ENCODE measurements at places on chromosomes 1 and 21.

- no peak for DNase-seq
Measured at GRCh38 chr1:190949939-190950338, 472.3 kb upstream of the BRINP3 start.

DNA sequence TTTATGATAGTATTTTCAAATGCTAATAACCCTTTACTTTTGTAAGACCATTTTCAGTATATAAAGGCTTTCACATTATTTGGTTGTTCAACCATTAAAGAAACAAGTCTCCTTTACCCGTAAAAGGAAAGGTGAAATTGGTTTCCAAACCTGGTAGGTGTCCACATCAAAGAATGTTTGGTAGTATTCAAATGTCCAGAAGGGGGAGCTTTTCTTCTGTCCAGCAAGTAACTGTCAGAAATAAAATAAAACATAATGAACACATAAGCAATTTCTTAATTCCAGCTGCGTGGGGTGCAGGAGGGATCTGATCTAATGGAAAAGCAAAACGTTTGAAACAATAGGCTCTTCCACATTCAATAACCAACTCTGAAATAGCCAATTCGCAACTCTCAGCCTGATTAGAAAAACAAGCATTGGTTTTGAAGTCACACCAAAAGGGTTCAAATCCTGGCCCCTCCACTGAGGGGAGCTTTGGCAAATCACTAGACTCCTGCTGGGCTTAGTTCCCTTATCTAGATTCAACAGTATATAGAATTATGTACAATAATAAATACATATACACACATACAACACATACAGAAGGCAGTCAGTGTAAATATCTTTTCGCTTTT, 11.0 kb downstream of the YIPF1 start:
- no peak for DNase-seq

DNA sequence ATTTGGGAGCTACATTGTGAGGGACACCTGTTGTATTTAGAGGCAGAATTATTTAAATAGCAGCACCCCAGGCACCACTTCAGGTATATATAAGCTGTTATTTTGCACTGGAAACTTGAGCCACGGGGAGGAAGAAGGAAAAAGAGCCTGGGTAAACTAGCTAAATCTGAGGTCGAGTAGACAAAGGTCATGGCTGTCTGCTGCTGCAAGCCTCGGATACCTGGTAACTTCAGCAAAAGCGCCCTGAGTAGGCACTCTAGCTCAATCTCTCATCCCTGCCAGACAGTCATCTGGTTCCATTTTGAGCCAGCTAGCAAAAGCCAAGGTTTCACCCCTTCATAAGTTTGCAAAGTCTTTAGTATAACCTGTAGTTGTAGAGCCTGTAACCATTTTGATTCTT, 101.9 kb upstream of the ZNF644 start:
- DNase-seq: no peak

GRCh38 chr1:51555866-51556619, 37.0 kb upstream of the EPS15 start:
- DNase-seq: no peak

DNA sequence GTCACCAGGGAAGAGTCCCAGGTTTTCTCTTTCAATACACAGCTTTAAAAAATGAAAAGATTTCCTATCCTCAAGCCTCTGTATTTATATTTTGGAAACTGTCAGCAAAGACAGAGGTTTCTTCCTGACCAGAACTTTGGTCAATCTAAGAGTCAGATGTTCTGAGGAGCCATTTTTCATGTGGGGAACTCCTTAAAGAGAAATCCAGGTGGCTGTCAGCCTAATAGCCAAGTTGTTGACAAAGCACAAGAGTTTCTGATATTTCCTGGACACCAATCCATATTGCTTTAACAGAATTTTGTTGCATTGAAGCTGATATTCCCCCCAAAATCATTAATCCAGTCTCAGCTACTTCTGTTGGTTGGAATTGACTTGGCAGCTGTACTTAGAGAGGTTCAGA, 318.6 kb upstream of the NFIA start:
- no peak for DNase-seq

DNA sequence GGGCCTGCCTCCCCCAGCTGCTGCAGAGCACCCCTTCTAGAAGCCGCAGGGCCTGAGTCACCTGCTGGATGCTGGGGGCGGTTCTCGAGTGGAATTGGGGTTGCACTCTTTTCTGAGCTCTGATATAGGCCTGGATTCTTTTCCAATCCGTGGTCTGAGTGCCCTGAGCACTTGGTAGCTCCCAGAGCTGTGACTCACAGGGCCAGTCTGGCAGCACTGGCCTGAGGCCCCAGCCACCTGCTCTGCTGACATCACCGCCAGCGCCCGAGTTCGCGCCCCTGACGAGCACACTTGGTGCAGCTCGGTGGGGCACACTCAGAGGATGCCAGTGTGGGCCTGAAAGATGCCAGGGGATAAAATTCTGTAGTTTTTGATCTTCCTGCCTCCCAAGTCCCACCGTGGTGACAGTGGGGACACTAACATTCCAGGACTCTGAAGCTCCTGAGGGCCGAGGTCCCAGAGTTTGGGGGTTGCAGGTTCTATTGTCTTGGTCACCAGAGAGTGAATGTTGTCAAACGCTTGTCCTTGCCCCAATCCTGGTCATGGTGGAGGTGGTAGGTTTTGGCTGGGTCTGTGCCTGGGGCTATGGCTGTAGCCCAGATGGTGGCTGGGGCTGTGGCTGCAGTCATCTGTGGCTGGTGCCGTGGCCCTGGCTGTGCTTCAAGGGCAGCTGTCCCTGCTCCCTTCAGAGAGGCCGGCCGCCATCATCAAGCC, 74.6 kb downstream of the OBSCN start:
- no peak for DNase-seq

DNA sequence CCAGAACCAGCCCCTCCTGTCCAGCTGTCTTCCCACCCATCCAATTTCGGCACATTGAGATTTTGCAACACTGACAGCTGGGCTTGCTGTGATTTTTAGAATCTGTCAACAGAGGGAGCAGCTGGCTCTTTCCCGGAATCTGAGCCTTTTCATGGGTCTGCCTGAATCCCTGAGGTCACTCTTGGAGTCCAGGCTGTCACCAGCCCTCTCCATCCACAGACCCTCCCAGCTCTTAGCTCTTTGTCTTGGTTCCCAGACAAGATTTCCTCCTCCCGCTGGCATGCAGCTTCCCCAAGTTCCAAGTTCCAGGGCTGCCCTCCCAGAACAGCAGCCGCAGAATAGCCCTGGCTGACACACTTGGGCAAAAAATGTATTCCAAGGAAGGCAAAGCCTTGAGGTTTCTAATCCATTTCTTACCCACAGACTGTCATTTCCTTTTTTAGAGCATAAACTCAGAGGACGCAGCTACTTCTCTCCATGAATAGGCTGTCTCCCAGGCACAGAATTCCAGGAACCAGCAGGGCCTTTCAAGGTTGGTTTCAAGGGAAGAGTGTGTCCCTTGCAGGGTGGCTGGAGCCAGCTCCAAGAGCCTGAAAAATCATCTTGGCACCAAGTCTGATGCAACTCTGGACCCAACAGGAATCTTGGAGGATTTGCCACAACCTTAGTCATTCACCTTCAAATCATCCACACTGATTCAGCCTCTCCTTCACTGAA, 7.1 kb upstream of the TMEM61 start:
- no peak for DNase-seq

- no peak for DNase-seq
Measured at GRCh38 chr1:3067301-3067670, 1.7 kb upstream of the PRDM16 start.
